ENCODE measurements at places on chromosomes 11 and 22.

- DNase-seq, result no peak
Measured at GRCh38 chr11:2541881-2542361, 97.1 kb downstream of the KCNQ1 start.

DNA sequence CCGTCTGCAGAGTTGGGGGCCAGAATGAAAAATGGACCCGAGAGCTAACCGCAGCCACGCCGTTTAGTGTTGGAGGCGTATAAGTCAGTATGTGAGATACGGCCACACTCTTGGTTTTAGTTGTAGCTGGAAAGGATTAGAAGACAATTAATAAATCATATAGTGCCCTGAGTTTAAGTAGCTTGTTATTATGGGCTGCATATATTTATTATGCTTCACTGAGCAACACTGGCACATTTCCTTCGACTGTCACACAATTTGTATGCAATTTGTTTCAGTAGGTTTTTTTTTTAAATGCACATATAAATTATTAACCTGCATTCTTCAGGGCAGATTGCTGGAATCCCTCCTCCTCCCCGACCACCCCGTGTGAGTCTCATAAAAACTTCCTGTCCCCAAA, 56.9 kb downstream of the PKNOX2 start:
- DNase-seq, result no peak

DNA sequence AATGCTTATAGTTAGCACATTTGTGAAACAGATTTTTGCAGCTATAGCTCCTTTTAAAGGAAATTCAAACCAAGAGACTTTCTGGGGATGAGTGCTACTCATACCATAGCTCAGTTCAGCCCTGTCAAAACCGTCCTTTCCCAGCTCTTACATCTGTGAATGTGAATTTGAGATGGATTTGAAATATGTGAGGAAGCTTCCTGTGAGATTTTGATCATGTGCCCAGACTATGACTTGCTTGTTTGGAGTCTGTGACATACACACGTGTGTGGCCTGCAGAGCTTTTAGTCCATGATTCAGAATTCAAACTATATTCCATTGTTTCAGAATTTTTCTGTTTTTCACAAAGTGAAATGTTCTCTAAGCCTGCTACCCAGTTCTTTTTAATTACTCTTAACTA, 4.4 kb upstream of the MMP1 start:
- DNase-seq, result no peak

- no peak for DNase-seq
Measured at GRCh38 chr11:78878631-78879030, 304.0 kb upstream of the NARS2 start.

GRCh38 chr22:23272834-23273233, 92.5 kb downstream of the BCR start:
- no peak for DNase-seq

GRCh38 chr11:111291764-111292163, 6.6 kb upstream of the POU2AF3 start:
- DNase-seq, result no peak

All from putamen (tissue), 1 donor.